ENCODE measurements at places on chromosomes 5 and 9.

DNA sequence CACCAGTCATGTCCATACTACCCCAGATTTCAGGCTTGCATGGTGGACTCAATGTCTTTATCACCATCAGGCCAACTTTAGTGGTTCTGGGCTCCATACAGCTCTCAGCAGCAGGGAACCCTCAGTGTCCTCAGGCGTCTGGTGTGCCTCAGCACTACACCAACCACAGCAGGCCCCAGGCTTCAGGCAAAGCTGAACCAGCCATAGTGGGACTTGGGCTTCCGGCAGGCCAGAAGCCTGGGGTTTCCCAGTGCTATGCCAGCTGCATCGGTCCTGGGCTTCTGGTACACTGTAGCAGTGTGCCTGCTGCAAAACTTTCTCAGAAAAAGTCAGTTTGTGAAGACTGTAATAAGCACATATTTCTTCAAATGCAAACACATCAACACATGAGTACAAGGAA is 11.0 kb upstream of the ZDHHC21 start:
- no peak for DNase-seq
- no peaks in the 10 kb centered on the region for H3K4me1 ChIP-seq
- no peaks in the 10 kb centered on the region for H3K36me3 ChIP-seq
- no peak overlapping the region for H3K27ac ChIP-seq
- H3K27me3 ChIP-seq, result no peaks in the 10 kb centered on the region
- H3K4me3 ChIP-seq, result no peak overlapping the region

DNA sequence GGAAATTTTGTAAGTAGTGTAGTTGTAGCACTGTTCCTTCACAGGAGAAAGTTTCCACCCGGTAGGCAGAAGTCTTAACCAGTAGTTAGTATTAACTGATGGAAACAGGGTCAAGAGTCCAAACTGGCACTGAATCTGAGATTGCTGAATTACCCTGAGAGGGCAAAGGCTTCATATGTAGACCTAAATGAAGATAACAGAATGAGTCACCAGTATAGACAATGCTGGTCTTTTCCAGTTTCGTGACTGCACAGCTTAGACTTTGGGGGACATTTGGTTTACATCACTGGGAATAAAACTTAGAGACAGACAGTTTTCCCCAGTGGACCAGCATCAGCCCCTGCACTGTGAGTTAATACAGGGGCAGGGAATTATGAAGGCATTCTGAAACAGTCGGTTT is 60.5 kb downstream of the PCSK5 start:
- H3K36me3 ChIP-seq, result no peaks in the 10 kb centered on the region
- H3K27me3 ChIP-seq, result no peaks in the 10 kb centered on the region
- no peak overlapping the region for H3K4me3 ChIP-seq
- no peak for DNase-seq
- no peaks in the 10 kb centered on the region for H3K4me1 ChIP-seq
- no peak overlapping the region for H3K27ac ChIP-seq

DNA sequence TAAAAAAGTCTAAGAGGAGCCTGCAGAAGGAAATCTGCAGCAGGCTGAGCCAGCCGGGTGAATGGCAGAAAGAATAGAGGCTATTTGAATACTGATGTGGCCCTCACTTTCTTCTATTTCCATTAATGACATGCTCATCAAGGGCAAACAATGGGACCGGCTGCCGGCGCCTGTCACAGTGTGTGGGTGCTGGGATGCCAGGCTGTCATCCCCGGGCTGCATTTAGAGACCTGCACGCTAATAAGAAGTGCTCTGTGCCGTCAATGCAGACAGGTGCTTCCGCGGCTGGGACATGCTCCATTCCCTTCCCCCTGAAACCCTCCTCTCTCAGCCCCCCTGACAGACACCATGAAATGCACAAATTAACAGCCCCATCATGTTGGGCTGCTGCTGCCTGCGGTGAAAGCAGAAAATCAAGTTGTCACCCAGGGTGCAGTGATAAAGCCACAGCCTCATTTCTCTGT is 217.7 kb upstream of the TBCA start:
- H3K4me3 ChIP-seq, result no peak overlapping the region
- H3K36me3 ChIP-seq, result no peaks in the 10 kb centered on the region
- no peak overlapping the region for H3K27ac ChIP-seq
- H3K27me3 ChIP-seq, result no peaks in the 10 kb centered on the region
- no peak for DNase-seq
- no peaks in the 10 kb centered on the region for H3K4me1 ChIP-seq

GRCh38 chr9:81969971-81970370 is 18.6 kb upstream of the SPATA31D1 start:
- H3K27me3 ChIP-seq, result no peaks in the 10 kb centered on the region
- H3K36me3 ChIP-seq, result no peaks in the 10 kb centered on the region
- no peaks in the 10 kb centered on the region for H3K4me1 ChIP-seq
